Activated naive CD4-positive, alpha-beta T cell (primary cell): ENCODE measurements at places on chromosomes 12 and 14.

DNA sequence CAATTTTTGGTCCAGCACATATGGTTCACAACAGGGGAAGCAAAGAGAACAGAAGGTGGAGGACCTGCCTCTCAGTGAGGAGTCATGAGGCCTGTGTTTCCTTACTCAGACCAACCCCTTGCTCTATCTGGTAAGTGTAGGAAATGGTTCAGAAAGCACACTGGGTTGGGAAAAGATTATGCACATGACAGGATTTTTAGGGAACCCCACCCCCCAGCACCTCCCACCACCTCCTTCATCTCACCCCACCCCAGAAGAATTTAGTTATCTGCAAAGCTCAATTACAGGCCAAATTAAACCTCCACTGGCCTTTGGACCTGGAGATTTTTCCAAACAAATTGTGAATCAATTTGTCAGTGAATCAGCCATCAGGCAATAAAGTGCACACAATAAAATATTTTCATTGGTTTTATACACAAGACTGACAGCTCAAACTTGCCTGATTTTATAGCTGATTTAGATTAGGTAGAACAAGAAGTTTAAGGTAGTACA lies 132.8 kb downstream of the DACT1 start:
- no peak for DNase-seq

- DNase-seq = no peak
These were observed 176.8 kb downstream of the KIF26A start for GRCh38 chr14:104315169-104315568.

- DNase-seq = no peak
These were observed 6.3 kb upstream of the TMEM121 start for GRCh38 chr14:105519946-105520698.

DNA sequence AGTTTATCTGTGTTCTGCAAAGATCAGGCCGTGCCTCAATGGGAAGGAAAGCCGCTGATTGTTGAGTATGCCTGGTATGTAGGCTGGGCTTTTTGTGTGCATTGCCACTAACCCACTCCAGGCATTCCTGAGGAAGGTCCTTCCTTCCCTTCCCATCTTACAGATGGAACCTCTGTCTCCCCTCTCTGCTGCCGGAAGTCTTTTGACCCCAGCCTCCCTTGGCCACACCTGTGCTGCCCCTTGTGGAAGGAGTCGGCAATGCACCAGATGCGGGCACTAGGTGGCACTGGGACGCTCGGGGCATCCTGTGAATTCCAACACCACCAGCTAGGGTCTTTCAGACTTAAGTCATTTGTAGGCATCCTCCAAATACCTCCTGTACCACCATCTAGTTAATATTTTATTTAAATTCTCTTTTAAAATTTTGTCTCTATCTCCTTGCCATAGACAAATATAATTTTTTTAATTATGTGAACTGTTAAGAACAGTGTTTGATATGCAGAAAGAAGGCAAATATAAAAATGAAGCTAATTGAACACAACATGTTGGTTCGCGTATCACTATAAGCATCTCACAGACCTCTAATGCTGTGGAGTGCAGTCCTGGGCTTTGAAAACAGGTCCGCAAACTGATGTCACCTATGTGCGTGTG lies 99.6 kb downstream of the RIN3 start:
- DNase-seq = peak; percentile 37

- peak; percentile 22 for DNase-seq
These were observed at the start of gene MARCHF9 for GRCh38 chr12:57754411-57755193. Gene MARCHF9 (plus strand): TSS chr12:57755103. CDS start chr12:57755529, 426 bp downstream.

GRCh38 chr14:34835312-34835711 lies 39.8 kb downstream of the BAZ1A start:
- no peak for DNase-seq

DNA sequence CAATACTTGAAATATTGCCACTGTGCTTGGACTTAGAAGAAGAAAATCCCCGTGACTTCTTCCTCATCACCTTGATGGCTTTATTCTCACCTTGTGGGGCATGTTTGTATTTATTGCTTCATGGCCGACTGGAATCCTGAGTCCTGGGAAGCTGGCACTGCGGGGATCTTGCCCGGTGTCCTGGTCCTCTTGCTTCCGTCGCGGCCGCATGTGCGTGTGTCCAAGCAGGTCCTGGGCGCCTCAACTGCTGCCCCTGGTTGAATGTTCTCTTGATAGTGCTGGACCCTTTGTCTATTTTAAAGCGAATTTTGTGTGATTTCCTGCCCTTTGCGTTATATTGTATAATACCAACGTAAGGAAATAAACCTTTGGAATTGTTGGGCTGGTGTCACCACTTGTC lies 6.3 kb upstream of the PUS1 start:
- DNase-seq = no peak

DNA sequence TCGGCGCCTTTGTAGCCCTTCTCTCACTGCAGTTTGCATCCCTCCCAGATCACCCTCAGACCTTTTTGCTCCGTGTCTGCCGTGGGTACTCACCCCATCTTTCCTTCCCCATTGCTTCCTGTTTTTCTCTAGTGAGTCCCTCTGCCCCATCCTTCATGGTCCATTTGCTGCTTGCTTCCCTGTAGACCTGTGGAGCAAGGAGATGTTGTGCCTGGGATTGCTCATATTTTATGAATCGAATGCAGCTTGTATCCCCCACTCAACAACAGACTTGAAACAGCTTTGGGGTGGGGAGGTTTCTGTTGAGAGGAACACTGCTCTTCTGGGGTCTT lies 661 bp downstream of the DENR start:
- no peak for DNase-seq
